ENCODE measurements at places on chromosomes 11 and 22.

DNA sequence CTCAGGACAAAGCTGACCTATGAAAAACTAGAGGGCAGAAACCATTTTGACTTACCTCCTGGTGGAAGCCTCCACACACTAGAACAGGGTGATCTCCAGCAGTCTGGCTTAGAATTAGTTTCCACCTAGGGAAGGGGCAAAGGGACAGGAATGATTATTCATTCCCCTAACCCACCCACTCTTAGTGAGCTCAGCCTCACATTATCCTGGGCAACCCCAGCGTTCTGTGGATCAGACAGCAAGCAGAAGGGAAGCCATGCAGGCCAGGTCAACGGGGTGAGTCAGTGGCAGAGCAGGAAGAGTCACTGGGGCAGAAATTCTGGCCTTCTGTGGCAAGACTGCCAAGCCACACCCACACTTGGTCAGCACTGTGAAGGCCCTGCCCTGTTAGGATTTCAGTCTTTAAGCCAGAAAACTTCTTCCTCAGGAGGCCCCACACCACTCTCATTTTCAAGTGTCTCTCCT, 10.5 kb downstream of the NUMA1 start:
- DNase-seq, result no peak

- no peak for DNase-seq
Observed at GRCh38 chr22:29032584-29032983, 29.0 kb downstream of the C22orf31 start.

DNA sequence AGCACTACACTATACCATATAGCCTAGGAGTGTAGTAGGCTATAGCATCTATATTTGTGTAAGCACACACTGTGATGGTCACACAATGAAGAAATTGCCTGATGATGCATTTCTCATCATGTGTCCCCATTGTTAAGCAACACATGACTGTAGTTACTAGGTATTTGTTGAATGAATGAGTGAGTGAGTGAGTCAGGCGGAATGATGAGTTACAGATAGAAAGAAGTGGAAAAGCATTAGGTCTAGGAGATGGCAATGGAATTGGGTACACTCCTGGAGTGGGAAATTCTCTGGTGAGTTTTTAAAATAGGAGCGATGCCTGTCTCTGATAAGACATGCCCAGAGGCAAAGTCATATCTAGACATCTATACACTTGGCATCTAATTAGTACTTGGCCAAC, 160.5 kb upstream of the TBCEL start:
- DNase-seq, result no peak

GRCh38 chr22:41873391-41873790, 40.5 kb downstream of the SREBF2 start:
- DNase-seq, result no peak

- no peak for DNase-seq
Observed at GRCh38 chr22:41908411-41909309, 6.2 kb downstream of the SHISA8 start.

- no peak for DNase-seq
Observed at GRCh38 chr11:83158357-83158786, 1.4 kb downstream of the PCF11 start.
